ENCODE measurements at places on chromosomes 7 and 10.

DNA sequence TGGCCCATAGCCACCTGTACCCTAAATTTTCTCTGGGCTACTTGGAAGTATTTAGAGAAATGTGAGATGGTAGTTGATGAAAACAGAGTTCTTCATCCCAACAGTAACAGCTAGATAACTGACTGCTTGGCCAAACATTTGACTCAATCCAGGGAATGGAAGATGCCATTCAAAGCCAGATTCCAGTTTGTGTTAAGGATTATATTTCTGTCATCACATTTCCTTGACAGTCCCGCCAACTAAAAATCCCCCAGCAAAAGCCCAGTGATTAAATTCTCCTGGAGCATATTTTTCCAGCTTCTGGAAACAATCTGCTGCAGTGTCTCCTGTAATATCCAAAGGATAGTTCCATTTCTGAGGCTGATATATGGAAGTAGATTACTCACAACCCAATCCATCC lies 45.4 kb upstream of the PTN start:
- no peak for DNase-seq

GRCh38 chr10:58293989-58294388 lies 25.0 kb downstream of the CISD1 start:
- no peak for DNase-seq

DNA sequence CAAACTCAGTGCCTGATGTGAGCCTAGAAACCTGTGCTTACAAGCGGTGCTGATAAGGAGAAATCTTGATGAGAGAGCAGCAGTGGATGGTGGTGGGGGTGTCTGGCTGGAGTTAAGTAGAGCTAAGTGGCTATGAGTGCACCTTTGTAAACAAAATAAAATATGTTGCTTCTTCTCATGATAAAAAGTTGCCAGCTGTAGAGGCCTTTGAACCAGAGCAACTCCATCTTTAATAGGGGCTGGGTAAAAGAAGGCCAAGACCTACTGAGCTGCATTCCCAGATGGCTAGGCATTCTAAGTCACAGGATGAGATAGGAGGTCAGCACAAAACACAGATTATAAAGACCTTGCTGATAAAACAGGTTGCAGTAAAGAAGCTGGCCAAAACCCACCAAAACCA lies 107.6 kb upstream of the FAM3C start:
- DNase-seq = no peak

- DNase-seq = no peak
These were observed 214.5 kb upstream of the CNTNAP2 start for GRCh38 chr7:145902123-145902522.

- no peak for DNase-seq
These were observed 108.3 kb downstream of the RNF216 start for GRCh38 chr7:5673125-5673524.
